ENCODE measurements at places on chromosomes 4 and X. TPM values are rescaled to one million over a fixed set of nuclear protein-coding genes. Genes with fewer than 3 reads are reported as not detected.

DNA sequence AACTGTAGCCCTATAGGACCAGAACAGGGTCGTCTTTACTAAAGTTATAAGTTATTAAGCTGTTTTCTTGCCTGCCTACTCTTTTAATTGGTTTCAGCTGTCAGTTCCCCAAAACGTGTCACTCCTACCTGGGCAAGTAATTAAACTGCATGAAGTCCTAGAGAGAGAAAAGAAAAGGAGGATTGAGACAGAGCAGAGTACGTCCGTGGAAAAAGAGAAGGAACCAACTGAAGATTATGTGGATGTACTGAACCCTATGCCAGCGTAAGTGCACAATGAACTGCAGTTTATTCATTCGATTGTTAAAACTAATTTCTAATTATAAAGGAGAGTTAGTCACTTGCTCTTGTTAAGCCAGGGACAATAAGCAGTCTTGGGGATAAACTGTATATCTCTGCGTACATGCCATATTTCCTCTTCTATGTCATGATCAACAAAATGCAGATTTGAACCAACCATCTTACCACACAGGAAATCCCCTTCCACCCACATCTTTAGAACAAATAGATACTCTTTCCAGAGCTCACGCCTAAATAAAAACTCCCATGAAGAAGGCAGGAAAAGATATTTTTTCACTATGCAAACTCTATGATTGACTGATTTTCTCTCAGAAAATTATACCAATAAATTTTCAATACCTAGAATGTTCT lies 22.8 kb downstream of the STAP1 start:
- no peak for DNase-seq

- DNase-seq, result no peak
Measured at GRCh38 chr4:158777423-158778155, 8.8 kb downstream of the FNIP2 start.

The KCTD8 gene
- 4.8 TPM for polyA plus RNA-seq

The GPRASP1 gene
- polyA plus RNA-seq, result 11.5 TPM

The C4orf33 gene
- polyA plus RNA-seq, result 8.7 TPM

- DNase-seq, result no peak
Measured at GRCh38 chr4:55216863-55217635, 91.7 kb upstream of the KDR start.

GRCh38 chrX:6383917-6384316 lies 151.0 kb downstream of the VCX3A start:
- no peak for DNase-seq

The SPP1 gene
- 285 TPM for polyA plus RNA-seq

The SORCS2 gene
- 3.7 TPM for polyA plus RNA-seq

GRCh38 chr4:48660347-48660746 lies 119.7 kb downstream of the FRYL start:
- no peak for DNase-seq

- no peak for DNase-seq
Measured at GRCh38 chr4:169272265-169272886, 1.6 kb upstream of the SH3RF1 start.

- no peak for DNase-seq
Measured at GRCh38 chr4:112748352-112748878, 111.5 kb downstream of the LARP7 start.

- DNase-seq, result no peak
Measured at GRCh38 chrX:95505721-95506120, 1178.9 kb upstream of the DIAPH2 start.

The RELL1 gene
- polyA plus RNA-seq, result 9.6 TPM

The SYP gene
- 2.1 TPM for polyA plus RNA-seq

DNA sequence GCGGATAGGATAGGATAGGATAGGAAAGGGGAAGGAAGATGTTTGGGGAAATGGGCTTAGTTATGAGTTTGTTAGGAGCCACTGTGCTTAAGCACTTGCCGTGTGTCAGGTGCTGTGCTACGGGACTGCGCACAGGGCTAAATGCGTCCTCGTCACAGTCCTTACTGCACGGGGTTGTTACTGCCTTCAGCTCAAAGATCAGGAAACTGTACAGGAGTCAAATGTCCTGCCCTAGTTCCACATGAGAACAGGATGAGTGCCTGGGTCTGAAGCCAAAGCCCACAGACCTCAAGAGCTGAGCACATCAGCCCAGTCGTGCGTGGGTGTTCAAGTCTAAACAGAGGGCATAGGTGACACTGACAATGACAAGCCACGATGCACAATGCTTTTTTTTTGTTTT lies 15.0 kb downstream of the ACSL1 start:
- DNase-seq, result no peak

GRCh38 chrX:22177950-22178515 lies 94.7 kb upstream of the CBLL2 start:
- no peak for DNase-seq

The CCSER1 gene
- polyA plus RNA-seq, result 24.0 TPM

- DNase-seq, result no peak
Measured at GRCh38 chrX:53261355-53261972, 19.9 kb downstream of the IQSEC2 start.

The TREX2 gene
- 0.73 TPM for polyA plus RNA-seq

GRCh38 chr4:74474345-74475090 lies 29.6 kb downstream of the AREG start:
- DNase-seq, result no peak

The MXRA5 gene
- polyA plus RNA-seq, result 8.7 TPM

- DNase-seq, result no peak
Measured at GRCh38 chr4:184590196-184590595, 59.1 kb downstream of the CASP3 start.

The CYTL1 gene
- 9.0 TPM for polyA plus RNA-seq

The REPS2 gene
- 18.9 TPM for polyA plus RNA-seq

- no peak for DNase-seq
Measured at GRCh38 chr4:148359769-148360168, 82.4 kb downstream of the NR3C2 start.

DNA sequence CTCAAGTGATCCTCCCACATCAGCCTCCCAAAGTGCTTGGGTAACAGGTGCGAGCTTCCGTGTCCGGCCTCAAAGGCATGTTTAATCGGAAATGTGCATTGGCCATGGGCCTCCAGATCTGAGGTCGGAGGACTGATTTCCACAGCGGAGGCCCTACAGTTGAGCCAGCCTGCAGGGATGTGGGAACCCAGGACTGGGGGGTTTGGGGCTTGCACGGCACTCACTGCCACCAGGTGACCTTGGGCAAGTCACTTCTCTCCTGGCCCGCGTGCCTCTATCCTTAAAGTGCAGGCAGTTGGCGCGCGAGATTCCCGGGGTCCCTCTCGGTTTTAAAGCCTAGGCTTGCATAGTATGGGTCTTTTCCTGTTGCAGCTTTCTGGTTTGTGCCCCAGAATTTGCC lies 18.3 kb upstream of the WFS1 start:
- no peak for DNase-seq

DNA sequence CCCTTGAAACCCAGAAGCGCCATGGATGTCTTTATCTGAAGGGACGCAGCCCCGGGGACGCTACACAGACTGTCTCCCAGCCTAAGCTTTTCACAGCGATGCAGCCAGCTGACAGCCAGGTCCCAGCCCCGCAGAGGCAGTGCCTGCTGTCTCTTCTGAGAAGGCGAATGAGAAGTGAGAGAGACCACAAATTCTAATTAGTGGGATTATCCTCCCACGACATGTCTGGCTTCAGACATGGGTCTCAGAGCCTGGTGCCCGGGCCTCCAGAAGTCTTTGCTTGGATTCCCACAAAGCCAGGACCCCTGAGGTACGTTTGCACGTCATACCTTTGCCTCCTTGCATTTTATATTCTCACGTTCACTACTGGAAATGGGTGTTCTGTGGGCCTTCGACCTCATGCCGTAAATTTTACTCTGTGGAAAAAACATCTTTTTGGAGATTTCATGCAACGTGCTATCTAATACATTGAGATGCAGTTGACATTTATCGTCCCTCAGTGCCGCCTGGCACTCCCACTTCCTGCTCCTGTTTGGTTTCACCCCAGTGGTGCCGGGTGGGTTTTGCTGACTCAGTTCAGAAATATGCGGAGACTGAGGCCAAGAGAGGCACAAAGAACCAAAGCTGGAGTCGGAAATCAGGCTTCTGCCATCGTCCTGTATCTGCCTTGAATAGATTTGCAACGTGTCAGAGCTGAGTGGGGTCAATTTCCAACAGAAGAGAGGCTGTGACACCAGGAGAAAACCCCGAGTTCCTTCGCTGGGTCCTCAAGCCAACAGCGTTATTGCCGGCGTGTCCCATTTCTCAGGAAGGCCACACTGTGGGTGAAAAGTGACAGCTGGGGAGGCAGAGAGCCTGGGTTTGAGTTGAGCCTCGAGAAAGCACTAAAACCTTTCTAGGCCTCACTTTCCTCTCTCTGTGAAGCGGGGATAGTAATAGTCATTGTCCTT lies 114.4 kb downstream of the STK32B start:
- no peak for DNase-seq

DNA sequence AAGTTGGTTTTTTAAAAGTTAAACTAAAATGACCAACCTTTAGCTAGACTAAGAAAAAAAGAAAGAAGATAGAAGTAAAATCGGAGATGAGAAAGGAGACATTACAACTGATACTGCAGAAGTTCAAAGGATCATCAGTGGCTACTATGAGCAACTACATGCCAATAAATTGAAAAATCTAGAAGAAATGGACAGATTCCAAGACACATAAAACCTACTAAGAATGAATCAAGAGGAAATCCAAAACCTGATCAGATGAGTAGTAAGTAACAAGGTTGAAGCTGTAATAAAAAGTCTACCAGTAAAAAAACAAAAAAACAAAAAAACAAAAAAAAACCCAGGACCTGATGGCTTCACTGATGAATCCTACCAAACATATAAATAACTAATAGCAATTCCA lies 16.1 kb downstream of the IQCM start:
- no peak for DNase-seq

DNA sequence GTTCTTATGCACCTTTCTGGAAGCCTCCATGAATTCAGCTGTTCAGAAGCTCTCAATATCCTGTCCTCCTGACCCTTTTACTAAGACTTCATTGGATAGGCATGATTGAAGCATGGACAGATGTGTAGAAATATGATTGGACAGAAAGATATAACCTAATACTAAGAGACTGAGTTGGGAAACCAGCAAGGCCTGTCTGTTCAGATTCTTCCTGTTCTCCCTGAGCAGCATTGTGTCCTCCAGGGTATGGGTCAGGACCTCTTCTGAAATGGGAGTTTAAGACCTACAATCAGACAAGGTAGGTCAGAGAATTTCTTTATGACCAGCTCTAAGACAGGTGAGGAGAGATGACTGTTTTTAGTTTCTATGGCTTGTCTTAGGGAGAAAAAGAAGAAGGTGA lies 23.9 kb upstream of the MAGEA11 start:
- no peak for DNase-seq

The GLOD5 gene
- polyA plus RNA-seq, result 1.9 TPM

DNA sequence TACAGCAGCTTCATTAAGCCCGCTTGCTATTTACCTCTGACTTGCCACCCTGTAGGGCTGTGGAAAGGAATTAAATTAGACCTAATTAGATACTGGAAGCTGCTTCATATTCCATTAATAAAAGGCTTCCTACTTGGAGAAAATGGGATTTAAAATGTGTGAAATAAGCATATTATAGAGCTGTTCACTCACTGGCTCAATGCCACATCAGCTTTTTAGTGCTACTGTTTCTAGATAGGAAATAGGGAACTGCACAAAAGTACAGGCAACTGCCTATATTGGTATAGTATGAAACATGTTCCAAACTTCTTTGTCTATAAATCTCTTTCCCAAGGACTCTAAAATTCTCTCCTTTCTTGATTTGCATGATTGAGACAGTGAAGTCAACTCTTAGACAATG lies 407.9 kb upstream of the AADAT start:
- peak; percentile 2 for DNase-seq

GRCh38 chrX:123518791-123519190 lies 214.1 kb downstream of the THOC2 start:
- DNase-seq, result no peak

GRCh38 chrX:115332832-115333231 lies 43.3 kb downstream of the LUZP4 start:
- DNase-seq, result no peak

GRCh38 chr4:14749910-14750309 lies 252.4 kb upstream of the CPEB2 start:
- no peak for DNase-seq

The RS1 gene
- polyA plus RNA-seq, result 0.20 TPM

DNA sequence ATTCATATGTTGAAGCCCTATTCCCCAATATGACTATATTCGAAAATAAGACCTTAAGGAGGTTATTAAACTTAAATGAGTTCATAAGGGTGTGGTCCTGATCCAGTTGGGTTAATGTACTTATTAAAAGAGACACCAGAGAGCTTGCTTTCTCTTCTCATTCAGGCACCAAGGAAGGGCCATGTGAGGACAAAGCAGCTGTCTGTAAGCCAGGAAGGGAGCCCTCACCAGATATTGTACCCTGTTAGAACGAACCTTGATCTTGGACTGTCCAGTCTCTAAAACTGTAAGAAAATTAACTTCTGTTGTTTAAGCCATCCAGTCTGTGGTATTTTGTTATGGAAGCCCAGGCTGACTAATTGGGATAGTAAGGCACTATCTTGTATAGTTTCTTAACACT lies 9.1 kb upstream of the YTHDC1 start:
- DNase-seq, result no peak

The DGAT2L6 gene
- not detected for polyA plus RNA-seq

GRCh38 chr4:46793036-46793435 lies 116.0 kb downstream of the COX7B2 start:
- DNase-seq, result no peak

The USP9X gene
- 60.3 TPM for polyA plus RNA-seq
